ENCODE measurements at places on chromosomes 1 and 21. TPM values are rescaled to one million over a fixed set of nuclear protein-coding genes. Genes with fewer than 3 reads are reported as not detected.

GRCh38 chr1:99704356-99704816 is 58.5 kb downstream of the PALMD start:
- H3K36me3 ChIP-seq = peaks cover 10% of the 10 kb centered on the region
- no peak overlapping the region for H3K27ac ChIP-seq
- no peaks in the 10 kb centered on the region for H3K4me1 ChIP-seq
- H3K27me3 ChIP-seq = no peaks in the 10 kb centered on the region
- DNase-seq = no peak

DNA sequence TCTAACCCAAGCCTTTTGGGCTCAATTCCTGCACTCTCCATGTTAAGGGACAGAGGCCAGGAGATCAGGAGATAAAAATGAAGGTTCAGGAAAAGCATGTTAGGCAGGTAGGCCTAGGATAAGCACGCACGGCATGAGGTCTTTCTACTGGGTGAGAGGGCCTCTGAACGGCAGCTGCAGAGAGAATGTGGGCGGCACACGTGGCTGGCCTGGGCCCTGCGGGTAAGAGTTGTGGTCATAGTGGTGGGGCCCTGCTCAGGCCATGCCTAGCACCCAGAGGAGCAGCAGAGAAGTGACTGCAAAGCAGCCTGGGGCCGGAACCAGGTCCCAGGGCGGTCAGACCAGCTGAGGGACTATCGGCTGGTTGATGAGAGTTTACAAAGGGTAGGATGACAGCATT is 7.5 kb upstream of the FOXO6 start:
- no peak overlapping the region for H3K4me3 ChIP-seq
- no peak overlapping the region for H3K27ac ChIP-seq
- H3K4me1 ChIP-seq = peaks cover 24% of the 10 kb centered on the region
- no peaks in the 10 kb centered on the region for H3K27me3 ChIP-seq

GRCh38 chr1:211741116-211741515 is 65.7 kb upstream of the NEK2 start:
- no peak for DNase-seq
- H3K4me3 ChIP-seq = no peak overlapping the region
- H3K27ac ChIP-seq = no peak overlapping the region
- H3K36me3 ChIP-seq = no peaks in the 10 kb centered on the region
- peaks cover 34% of the 10 kb centered on the region for H3K4me1 ChIP-seq

Gene ERG
- total RNA-seq = not detected

Gene CLCNKB
- total RNA-seq = not detected

Data from Calu3 (cell line).